Naive B cell (primary cell): ENCODE measurements at places on chromosomes 3 and 15. TPM values are rescaled to one million over a fixed set of nuclear protein-coding genes. Genes with fewer than 3 reads are reported as not detected.

AP4E1 gene
- 4.7 TPM for polyA plus RNA-seq

VILL gene
- polyA plus RNA-seq = 17.8 TPM

DNA sequence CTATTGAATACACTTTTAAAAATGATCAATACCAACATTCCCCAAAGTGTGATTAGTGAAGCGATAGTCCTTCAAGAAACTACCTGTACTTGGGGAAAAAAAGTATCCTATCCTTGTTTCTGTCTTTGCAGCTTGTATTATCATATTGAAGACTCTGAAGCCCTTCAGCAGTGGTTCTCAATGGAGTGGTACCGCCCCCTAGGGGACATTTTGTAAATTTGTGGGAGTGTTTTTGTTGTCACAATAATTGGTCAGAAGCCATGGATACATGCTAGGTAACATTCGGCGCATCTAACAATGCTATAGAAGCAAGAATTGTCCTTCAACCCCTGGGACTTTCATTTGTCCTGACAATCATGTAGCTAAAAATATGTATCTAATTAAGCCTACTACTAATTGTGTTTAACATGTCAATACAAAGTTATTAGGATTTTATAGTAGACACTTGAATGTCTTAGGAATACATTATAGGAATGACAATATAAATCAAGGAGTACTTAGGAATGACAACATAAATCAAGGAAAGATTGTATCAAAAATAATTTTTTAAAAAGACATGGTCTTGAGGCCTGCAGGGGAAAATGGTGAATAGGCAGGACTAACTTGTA lies 53.7 kb downstream of the NMD3 start:
- peaks cover 37% of the 10 kb centered on the region for H3K36me3 ChIP-seq
- H3K27ac ChIP-seq = no peak overlapping the region
- peak; percentile 20 for DNase-seq
- H3K4me1 ChIP-seq = no peaks in the 10 kb centered on the region

KNG1 gene
- polyA plus RNA-seq = not detected

DNA sequence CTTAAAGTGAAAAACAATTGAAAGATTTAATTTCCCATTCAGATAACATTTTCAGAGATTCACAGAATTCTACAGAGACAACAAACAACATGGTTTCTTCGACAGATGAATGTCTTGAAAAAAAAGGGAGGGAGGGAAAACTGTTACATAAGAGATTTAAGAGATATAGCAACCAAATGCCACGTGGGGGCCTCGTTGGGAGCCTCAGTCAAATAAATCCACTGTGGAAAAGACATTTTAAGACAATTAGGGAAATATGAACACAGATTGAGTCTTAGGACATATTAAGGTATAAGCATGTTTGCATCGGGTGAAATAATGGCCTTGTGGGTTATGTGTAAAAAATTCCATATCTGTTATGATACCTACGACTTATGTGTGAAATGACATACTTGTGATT lies 5.0 kb upstream of the PRRT3 start:
- H3K27me3 ChIP-seq = no peaks in the 10 kb centered on the region
- H3K4me3 ChIP-seq = no peak overlapping the region
- peaks cover 2% of the 10 kb centered on the region for H3K4me1 ChIP-seq
- H3K27ac ChIP-seq = no peak overlapping the region
- DNase-seq = no peak
- H3K36me3 ChIP-seq = no peaks in the 10 kb centered on the region

DNA sequence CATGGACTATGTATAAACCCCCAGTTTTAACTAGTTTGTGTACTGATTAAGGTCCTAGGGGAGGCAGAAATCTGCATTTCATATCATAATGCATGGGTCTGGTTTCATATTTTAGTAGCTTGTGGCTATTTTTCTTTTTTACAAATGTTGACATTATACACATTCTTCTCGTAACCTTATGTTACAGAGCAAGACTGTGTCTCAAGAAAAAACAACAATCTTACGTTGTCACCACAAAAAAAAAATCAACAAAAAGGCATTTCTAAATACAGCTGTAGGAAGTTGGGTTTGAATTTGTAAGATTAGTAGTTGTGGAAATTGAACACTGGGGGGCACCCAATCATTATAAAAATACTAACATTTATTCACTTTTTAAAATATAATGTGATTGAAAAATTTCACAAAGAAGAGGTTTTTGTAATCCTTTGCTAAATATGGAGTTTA lies 17.9 kb downstream of the SERP1 start:
- H3K4me1 ChIP-seq = no peaks in the 10 kb centered on the region

- no peak overlapping the region for H3K4me3 ChIP-seq
- no peaks in the 10 kb centered on the region for H3K4me1 ChIP-seq
- peaks cover 10% of the 10 kb centered on the region for H3K36me3 ChIP-seq
- H3K27ac ChIP-seq = no peak overlapping the region
- no peaks in the 10 kb centered on the region for H3K27me3 ChIP-seq
- DNase-seq = no peak
These were observed 254.3 kb upstream of the ICE2 start for GRCh38 chr15:60733196-60733595.

RUBCN gene
- polyA plus RNA-seq = 46.9 TPM

ITIH1 gene
- 3.7 TPM for polyA plus RNA-seq

- no peaks in the 10 kb centered on the region for H3K4me1 ChIP-seq
- H3K27ac ChIP-seq = no peak overlapping the region
- H3K4me3 ChIP-seq = no peak overlapping the region
- no peaks in the 10 kb centered on the region for H3K36me3 ChIP-seq
These were observed 268.7 kb upstream of the ARRDC4 start for GRCh38 chr15:97691799-97692198.

SSUH2 gene
- polyA plus RNA-seq = not detected

DNA sequence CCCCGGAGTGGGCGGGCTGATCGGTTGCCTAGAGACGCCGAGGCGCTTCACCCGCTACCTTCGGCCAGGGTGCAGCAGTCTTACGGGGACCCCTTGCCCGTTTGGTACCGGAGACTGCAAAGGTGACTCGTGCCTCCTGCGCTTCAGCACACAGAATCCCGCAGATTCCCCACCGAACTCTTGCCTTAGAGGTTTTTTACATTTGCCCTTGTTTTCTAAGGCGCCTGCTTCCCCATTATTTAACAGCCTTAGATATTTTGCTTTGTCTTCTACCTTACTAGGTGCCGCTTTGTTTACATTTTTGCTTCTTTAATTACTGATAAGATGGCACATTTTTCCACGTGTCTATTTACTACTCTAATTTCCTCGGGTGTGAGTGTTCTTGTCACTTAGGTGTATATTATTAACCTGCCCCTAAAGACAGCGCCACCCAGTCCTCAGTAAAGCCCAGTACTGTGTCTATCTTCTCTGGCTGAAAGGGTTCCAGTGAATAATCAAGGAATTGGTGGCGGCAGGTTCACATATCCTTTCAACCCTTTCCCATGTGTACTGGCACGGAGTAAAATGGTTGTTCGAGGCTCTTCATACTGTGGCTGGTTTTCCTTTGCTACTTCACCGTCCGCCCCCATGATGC lies 573 bp upstream of the CEP152 start:
- peaks cover 9% of the 10 kb centered on the region for H3K27me3 ChIP-seq
- peak overlapping the region; percentile 97 for H3K4me3 ChIP-seq
- H3K36me3 ChIP-seq = no peaks in the 10 kb centered on the region
- H3K27ac ChIP-seq = no peak overlapping the region

CCR8 gene
- polyA plus RNA-seq = not detected

ISLR2 gene
- polyA plus RNA-seq = not detected

LRTM1 gene
- not detected for polyA plus RNA-seq

DNA sequence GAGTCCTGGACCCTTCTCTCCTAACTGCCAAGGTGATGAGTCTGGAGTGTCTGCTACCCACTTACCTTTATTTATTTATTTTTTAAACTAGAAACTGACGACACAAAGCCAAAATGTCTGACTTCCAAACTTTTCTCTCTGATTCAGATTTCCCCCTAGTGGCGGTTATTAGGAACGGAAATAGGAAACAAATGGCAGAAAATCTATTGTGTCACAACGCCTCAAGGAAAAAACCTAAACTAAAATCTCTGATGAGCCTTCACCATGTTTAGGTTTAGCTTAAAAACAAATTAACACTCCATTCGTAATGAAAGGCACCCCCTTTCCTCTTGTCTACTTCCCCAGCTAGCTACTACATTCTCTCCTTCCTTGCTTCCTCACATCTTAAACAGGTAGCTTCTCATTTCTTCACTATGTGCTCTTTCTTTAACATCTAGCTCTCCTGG lies 94.0 kb upstream of the MEX3B start:
- H3K27ac ChIP-seq = no peak overlapping the region
- H3K4me1 ChIP-seq = no peaks in the 10 kb centered on the region
- peak; percentile 7 for DNase-seq
- peaks cover 18% of the 10 kb centered on the region for H3K36me3 ChIP-seq
- H3K4me3 ChIP-seq = no peak overlapping the region

IGF1R gene
- 3.0 TPM for polyA plus RNA-seq

- H3K36me3 ChIP-seq = no peaks in the 10 kb centered on the region
- H3K27ac ChIP-seq = no peak overlapping the region
- H3K4me3 ChIP-seq = no peak overlapping the region
- no peaks in the 10 kb centered on the region for H3K4me1 ChIP-seq
- H3K27me3 ChIP-seq = no peaks in the 10 kb centered on the region
These were observed 470.9 kb downstream of the RBMS3 start for GRCh38 chr3:29751647-29752314.

DNA sequence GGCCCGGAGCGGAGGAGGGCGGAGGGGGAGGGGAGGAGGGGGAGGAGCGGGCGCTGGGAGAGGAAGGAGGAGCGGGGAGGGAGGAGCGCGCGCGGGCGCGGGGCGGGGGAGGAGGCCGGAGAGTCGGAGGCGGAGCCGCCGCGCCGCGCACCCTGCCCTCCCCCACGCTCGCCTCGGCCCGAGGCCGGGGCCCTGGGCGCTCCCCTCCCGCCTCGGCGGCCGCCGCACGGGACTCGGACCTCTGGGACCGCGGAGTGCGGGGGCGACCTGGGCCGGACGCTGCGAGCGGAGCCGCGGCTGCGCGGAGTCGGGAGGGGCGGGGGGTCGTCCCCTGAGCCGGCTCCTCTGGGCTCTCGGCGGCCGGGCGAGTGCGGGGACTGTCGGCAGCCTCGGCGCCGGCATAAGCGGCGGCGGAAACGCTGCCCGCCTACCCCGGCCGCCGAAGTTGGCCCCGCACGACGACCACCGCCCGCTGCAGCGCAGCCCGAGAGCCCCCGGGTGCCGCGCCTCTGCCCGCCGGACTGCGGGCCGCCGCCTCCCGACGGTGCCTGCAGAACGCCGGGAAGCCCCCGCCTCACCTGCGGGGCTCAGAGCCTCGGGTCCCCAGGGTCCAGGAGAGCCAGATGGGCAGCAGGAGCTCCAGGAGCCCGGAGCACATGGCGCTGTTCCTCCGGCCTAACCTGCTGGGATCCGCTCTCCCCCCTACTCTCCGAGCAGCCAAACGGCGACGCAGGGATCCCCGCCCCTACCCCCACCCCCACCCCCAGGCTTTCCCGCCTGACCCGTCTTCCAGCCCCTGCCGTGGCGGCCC lies 406 bp upstream of the GABRB3 start:
- H3K36me3 ChIP-seq = no peaks in the 10 kb centered on the region
- no peak overlapping the region for H3K27ac ChIP-seq
- peaks cover 8% of the 10 kb centered on the region for H3K4me1 ChIP-seq
- no peak overlapping the region for H3K4me3 ChIP-seq
- no peak for DNase-seq

COL7A1 gene
- not detected for polyA plus RNA-seq

- H3K36me3 ChIP-seq = no peaks in the 10 kb centered on the region
- H3K4me1 ChIP-seq = peaks cover 5% of the 10 kb centered on the region
- H3K27ac ChIP-seq = no peak overlapping the region
- H3K4me3 ChIP-seq = no peak overlapping the region
- no peak for DNase-seq
- peaks cover 6% of the 10 kb centered on the region for H3K27me3 ChIP-seq
These were observed 101.2 kb downstream of the SEMA5B start for GRCh38 chr3:122926322-122926721.

- no peak overlapping the region for H3K4me3 ChIP-seq
- peaks cover 4% of the 10 kb centered on the region for H3K36me3 ChIP-seq
- no peak for DNase-seq
- H3K27me3 ChIP-seq = no peaks in the 10 kb centered on the region
- no peaks in the 10 kb centered on the region for H3K4me1 ChIP-seq
These were observed 160.8 kb downstream of the ALCAM start for GRCh38 chr3:105527535-105527934.

- no peak overlapping the region for H3K27ac ChIP-seq
- H3K4me3 ChIP-seq = no peak overlapping the region
- H3K4me1 ChIP-seq = peaks cover 4% of the 10 kb centered on the region
These were observed 233.3 kb downstream of the RBMS3 start for GRCh38 chr3:29514170-29514569.

DNA sequence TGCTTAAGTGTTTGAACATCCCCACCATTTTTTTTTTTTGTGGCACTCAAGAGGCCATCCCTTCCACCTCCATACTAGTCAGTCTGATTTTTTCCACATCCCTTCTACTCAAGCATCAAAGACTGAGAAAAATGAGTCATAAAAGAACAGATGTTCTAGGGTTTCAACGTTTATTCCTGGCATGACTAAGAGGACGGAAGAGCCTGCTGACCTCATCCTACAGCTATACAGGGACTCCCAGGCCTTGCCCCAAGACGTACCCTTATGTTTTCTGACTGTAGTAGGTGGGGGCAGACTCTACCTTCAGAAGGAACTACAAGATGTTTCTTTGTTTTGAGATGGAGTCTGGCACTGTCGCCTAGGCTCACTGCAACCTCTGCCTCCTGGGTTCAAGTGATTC lies 3.3 kb upstream of the ITPKA start:
- H3K27ac ChIP-seq = no peak overlapping the region
- peaks cover 8% of the 10 kb centered on the region for H3K36me3 ChIP-seq
- H3K4me1 ChIP-seq = peaks cover 13% of the 10 kb centered on the region
- no peak overlapping the region for H3K4me3 ChIP-seq
- H3K27me3 ChIP-seq = peaks cover 26% of the 10 kb centered on the region
- no peak for DNase-seq

GRCh38 chr3:64888165-64888564 lies 200.4 kb upstream of the ADAMTS9 start:
- H3K36me3 ChIP-seq = no peaks in the 10 kb centered on the region
- no peaks in the 10 kb centered on the region for H3K27me3 ChIP-seq
- no peak overlapping the region for H3K27ac ChIP-seq
- no peak for DNase-seq
- H3K4me3 ChIP-seq = no peak overlapping the region

CHRFAM7A gene
- polyA plus RNA-seq = not detected

RNF111 gene
- 25.7 TPM for polyA plus RNA-seq

- no peaks in the 10 kb centered on the region for H3K27me3 ChIP-seq
- H3K36me3 ChIP-seq = no peaks in the 10 kb centered on the region
- H3K4me3 ChIP-seq = no peak overlapping the region
- DNase-seq = no peak
- no peak overlapping the region for H3K27ac ChIP-seq
- no peaks in the 10 kb centered on the region for H3K4me1 ChIP-seq
These were observed 273.1 kb downstream of the GABRG3 start for GRCh38 chr15:27244047-27244446.

CTXND1 gene
- not detected for polyA plus RNA-seq

DNA sequence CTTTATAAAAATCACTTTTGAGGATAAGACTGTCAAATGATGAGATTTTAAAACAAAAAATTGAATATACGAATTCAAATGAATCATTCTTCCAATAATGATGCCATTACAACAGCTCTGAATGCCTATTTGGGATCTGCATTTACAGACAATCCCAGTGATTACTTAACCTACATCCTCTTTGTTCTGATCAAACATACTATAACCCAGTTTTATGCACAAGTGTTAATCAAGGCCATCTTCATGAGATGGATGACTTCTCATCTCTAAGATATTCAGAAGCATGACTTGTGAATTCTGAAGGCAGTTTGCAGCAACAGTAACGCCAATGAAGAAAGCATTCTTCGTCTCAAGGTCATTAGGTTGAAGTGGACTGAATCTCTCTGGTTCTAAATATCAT lies 90.3 kb upstream of the MEX3B start:
- no peak overlapping the region for H3K4me3 ChIP-seq
- no peak for DNase-seq
- peaks cover 37% of the 10 kb centered on the region for H3K36me3 ChIP-seq
- H3K27me3 ChIP-seq = no peaks in the 10 kb centered on the region

DUT gene
- 111 TPM for polyA plus RNA-seq
